ENCODE measurements at places on chromosomes 11 and 22. TPM values are rescaled to one million over a fixed set of nuclear protein-coding genes. Genes with fewer than 3 reads are reported as not detected.

The PICALM gene
- total RNA-seq, result 288 TPM

The ART5 gene
- total RNA-seq, result not detected

- no peak for DNase-seq
These were observed 42.0 kb downstream of the RSF1 start for GRCh38 chr11:77778549-77778948.

The BACE1-AS gene
- 1.8 TPM for total RNA-seq

The PLEKHA7 gene
- total RNA-seq, result 31.2 TPM

The OR2AG2 gene
- total RNA-seq, result 0.55 TPM

The PYGM gene
- total RNA-seq, result 1.8 TPM

DNA sequence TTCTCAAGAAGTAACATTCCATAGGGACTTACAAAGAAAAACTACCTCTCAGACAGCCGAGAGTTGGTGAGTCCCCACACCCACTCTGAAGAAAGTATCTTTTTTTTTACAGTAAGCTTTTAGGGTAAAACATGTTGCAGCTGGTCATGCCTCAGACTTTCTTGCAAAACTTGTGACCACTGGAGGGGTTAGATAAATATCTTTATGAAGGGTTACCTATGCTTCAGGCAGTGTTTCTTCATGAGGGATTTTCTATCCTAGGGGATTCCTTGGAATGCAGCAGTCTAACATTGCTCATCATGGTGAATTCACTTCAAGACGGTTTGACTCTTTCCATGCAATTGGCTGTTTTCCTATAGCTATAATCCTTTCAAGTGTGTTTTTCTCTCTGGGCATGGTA lies 20.8 kb upstream of the SNX19 start:
- no peak for DNase-seq

- DNase-seq, result no peak
These were observed at the start of gene CSRP3 for GRCh38 chr11:19201737-19202605. CSRP3 (minus strand) TSS chr11:19201983; CDS start chr11:19192448, 9,535 bp downstream.

GRCh38 chr11:122733318-122733717 lies 77.8 kb downstream of the UBASH3B start:
- DNase-seq, result peak; percentile 64

- no peak for DNase-seq
These were observed 2.0 kb downstream of the CSRP3 start for GRCh38 chr11:19199771-19200170.

DNA sequence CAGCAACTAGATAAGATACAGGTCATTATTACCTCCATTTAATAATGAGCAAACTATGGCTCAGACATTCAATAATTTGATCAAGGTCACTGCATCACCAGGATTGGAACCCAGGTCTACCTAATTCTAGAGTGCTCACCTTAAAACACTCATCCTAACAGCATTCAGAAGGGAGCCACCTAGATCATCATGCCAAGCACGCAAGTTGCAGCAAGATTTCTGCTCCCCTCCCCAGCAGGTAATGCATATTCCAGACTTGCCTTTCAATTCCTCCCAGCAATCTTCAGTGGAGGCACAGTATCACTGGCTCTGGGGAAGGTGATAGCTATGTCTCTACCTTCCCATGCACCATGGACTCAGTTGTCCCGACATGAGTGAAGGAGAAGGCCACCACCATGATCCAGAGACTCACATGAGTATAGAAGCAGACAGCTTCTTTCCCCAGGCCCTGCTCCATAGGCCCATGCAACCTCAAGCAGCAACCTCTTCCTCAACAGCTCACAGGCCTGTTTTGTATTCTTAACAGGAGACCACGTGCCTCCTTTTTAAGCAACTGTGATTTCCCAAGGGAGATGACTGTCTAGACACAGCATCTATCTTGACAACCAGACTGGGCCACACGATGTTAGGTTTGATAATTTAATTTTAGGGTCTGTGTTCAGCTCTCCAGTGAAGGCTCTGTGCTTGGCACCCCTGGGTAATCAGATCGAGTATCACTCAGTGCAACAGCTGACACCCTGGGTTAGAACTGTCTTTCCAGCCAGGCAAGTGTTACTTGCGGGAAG lies 36.4 kb downstream of the RAB30 start:
- DNase-seq, result no peak

DNA sequence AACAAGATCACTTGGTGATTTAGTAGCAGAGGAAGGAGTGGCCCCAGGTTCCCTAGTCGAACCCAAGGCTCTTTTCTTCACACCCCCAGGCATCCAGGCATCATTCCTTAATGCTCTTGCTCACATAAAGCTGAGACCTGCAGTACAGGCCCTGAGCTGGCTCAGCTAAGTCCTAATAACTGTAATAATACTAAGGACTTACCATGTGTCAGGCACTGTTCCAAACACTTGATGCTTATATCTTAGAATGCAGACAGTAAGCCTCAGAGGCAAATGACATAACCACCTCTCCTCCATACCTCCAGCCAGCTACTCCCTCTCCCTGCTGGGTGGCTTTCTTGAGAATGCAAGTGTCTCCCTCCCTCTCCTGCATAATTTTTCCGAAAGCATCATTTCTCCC lies 33.2 kb downstream of the ANKK1 start:
- no peak for DNase-seq

- DNase-seq, result no peak
These were observed 68.2 kb downstream of the ZNRF3 start for GRCh38 chr22:28951530-28951929.

DNA sequence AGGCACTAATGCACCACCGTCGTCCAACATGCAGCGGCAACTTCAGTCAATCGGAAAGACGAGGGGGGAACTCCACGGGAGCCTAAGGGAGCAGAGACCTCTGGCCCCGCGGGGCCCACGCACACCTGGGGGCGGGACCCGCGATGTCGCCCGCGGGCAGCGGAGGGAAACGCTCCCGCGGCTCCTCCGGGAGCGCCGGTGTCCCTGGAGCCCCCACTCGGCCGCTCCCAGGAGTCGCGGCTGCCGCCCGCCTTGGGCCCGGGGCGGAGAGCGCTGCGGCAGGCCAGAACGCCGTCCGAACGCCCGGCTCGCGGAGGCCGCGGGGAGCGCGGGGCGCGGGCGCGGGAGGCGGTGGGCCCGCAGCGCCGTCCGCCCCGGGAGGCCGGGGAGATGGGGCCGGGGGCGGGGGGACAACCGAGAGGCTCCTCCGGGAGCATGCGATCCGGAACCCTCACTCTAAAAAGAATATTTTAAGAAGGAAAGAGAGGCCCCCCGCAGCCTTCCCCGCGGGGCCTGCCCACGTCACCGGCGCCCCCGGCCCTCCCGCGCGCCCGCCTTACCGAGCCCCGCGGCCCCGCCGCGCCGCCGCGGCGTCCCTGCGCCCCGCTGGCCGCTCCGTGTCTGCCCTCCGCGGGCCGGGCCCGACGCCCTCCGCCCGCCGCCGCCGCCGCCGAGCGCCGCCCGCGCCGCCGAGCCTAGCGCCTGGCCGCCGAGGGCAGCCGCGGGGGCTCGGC lies 86.6 kb upstream of the ARHGAP32 start:
- peak; percentile 65 for DNase-seq

DNA sequence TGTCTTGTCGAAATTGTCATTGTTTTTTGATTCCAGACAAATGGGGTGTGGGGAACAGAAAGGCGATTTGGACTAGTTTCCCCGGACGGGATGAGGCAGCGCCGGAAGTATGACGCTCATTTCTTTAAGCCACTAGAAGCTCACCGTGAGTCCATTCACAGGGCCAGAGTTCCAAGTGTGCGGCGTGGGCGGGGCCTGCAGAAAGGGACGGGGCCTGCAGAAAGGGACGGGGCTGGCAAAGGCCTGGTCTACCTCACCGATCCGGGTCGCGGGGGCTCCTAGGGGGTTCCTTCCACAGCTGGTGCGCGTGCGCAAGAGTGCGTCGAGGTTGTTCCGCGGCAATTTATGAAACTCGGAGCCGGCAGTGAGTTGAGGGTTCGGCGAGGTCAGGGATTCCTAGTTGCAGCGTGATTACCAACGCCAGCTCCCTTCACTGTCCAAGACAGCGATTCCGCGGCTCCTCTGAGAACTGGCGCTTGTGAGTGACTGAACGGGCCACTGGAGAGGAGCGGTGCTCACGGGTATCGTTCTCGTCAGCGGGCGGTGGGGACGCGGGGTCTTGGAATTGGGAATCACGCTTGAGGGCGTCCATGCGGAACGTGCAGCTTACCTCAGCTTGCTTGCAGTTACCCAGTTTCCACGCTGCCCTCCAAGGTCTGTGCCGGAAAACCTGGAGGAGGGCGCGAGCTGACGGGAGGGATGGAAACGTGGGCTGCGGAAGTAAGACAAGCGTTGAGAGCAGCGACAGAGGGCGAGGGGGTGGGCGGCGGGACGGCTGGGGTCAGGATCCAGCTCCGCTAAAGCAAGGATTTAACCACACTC lies at the start of gene ZNF215:
Gene ZNF215 (plus strand): TSS at position 219 of the 822 bp plus-strand sequence. CDS start 5,847 bp downstream, outside the sequence.
- DNase-seq, result peak; percentile 85

The CSF2RB gene
- 9.8 TPM for total RNA-seq

GRCh38 chr11:8207080-8208000 lies 38.5 kb upstream of the RIC3 start:
- peak; percentile 17 for DNase-seq

The OR8G5 gene
- total RNA-seq, result not detected

DNA sequence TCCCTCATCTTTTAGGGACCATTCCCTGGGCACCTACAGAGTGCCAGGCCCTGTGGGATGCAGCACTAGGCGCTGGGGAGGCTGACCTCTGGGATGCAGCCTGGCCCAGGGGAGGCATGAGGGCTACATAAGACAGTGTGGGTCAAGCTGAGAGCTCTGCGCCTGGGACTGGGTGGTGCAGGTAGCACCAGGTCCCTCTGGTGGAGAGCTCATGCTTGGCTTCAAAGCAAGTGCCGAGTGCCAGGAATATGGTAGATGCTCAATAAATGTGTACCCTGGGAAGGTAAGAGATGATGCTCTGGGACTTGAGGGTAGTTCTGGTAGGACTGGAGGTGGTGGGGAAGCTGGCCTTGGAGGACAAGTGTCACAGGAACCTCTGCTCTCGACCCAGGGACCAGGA lies 2.0 kb upstream of the MPPED1 start:
- DNase-seq, result no peak

The TUB gene
- total RNA-seq, result under 0.01 TPM

- DNase-seq, result peak; percentile 63
These were observed 1.2 kb downstream of the DDX17 start for GRCh38 chr22:38504731-38505540.

DNA sequence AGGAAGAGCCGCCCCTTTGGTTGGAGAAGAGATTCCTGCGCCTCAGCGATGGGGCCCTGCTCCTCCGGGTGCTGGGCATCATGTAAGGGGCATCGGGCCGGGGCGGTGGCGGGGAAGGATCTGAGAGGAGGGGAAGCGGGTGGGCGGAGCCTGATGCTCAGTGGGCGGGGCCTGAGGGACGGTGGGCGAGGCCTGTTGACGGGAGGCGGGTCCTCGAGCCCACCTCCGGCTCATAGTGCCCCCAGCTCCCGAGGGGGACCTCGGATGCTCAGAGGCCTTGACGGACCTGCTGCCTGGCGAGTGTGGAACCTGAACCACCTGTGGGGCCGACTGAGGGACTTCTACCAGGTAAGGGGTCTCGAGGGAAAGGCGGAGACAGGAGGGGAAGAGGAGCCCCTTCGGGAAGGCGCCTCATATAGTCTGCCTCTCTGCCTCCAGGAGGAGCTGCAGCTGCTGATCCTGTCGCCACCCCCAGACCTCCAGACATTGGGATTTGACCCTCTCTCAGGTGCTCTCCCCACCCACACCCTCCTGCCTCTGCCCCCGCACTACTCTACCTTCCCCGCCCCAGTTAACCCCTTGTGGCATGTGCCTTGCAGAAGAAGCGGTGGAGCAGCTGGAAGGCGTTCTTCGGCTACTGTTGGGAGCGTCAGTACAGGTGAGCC lies 799 bp downstream of the CCDC88B start:
- peak; percentile 67 for DNase-seq

GRCh38 chr11:9568854-9569587 lies 4.4 kb upstream of the WEE1 start:
- DNase-seq, result peak; percentile 95

The SLC25A22 gene
- total RNA-seq, result not detected

The OR52I2 gene
- not detected for total RNA-seq

The SCUBE2 gene
- total RNA-seq, result 16.9 TPM

The OR51B2 gene
- total RNA-seq, result not detected

- DNase-seq, result no peak
These were observed 772 bp downstream of the SLC25A45 start for GRCh38 chr11:65381716-65382032.

The GTSE1 gene
- 2.6 TPM for total RNA-seq

The C11orf71 gene
- total RNA-seq, result 0.58 TPM

The KCNK7 gene
- total RNA-seq, result not detected

The SCGB2A2 gene
- not detected for total RNA-seq
